ENCODE measurements at places on chromosomes 16 and 17.
A peak's percentile ranks its signal among the peaks of the same experiment; 100 is the strongest.

DNA sequence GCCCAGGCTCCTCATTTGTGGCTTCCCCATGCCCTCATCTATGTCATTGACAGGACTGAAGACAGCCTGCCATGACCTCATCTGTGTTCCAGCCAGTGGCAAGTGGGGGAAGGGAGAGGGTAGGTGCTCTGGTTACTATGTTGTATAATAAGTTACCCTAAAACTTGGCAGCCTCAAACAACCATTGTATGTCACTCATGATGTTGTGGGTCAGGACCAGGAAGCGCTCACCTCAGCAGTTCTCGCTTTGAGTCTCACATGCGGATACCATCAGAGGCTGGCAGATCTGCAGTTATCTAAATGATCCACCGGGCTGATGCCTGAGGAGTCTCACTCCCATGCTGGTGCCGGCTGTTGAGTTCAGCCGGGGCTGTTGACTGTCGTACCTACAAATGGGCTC lies 89.0 kb upstream of the TMEM97 start:
- DNase-seq = no peak

DNA sequence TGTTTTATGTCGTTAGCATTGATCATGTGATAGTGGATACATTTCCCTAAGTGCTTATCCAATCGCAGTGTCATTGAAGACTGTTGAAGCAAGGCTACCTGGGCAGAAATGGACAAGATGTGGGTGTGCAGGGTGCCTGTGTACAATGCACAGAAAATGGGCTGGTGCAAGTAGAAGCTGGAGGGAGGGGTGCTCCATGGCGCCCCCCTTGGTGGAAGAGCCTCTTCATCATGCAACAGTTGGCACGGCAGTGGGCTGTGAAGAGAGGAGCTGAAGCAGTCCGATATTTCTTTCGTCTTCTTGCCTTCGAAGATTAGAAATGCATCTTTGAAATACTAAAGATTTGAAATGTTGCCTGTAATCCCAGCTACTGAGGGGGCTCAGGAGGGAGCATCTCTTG lies 100.5 kb downstream of the PLCG2 start:
- no peak for DNase-seq

DNA sequence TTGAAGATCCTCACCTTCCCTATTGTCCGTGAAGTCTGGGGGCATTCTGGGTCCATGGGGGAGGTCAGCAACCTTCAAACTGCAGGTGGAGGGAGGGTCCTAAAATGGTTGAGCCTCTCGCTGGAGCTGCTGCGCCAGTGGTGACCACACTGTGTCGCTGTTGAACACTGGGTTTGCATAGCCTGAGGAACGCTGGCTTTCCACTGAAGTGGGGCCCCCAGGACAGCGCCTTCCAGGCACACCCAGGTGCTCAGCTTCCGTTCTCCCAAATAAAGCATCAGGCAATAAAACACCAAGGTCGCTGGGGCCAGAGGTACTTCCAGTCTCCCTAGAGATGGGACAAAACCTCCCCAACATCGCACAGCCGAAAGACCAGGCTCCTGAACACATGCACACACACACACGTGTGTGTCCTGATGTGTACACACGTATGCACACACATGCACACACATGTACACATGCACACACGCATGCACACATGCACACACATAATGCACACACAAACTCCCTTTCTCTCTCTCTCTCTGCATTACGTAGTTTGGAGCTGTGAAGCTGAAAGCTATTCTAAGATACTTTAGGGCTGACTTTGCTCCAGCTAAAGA lies 120.6 kb downstream of the IRF8 start:
- DNase-seq = no peak

DNA sequence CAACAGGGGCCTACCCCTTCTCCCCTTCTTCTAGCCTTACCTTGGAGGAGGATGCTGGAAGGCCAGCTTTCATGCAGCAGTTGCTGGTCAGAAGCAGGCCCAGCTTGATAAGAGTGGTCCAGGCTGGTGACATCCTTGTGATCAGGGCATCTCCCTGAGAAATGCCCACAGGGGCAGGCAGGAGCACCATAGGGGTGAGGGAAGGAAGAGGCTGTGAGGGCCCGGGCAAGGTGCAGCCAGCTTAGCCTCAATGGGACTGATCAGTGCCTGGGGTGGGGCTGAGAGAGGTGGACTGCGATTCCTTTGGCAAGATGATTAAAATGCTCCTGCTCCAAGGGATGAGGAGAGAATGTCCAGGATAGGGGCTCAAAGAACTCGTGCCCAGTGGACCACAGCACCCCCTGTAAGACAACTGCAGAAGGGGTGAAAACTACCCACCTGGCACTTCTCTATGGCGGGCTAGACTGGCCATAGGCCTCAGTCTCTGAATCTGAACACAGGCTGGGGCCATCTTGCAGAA lies 9.5 kb upstream of the GALK1 start:
- peak; percentile 37 for DNase-seq

GRCh38 chr17:27663936-27664605 lies 33.1 kb downstream of the LGALS9 start:
- no peak for DNase-seq

- no peak for DNase-seq
Measured at GRCh38 chr17:55742272-55743102, 8.4 kb upstream of the PCTP start.

DNA sequence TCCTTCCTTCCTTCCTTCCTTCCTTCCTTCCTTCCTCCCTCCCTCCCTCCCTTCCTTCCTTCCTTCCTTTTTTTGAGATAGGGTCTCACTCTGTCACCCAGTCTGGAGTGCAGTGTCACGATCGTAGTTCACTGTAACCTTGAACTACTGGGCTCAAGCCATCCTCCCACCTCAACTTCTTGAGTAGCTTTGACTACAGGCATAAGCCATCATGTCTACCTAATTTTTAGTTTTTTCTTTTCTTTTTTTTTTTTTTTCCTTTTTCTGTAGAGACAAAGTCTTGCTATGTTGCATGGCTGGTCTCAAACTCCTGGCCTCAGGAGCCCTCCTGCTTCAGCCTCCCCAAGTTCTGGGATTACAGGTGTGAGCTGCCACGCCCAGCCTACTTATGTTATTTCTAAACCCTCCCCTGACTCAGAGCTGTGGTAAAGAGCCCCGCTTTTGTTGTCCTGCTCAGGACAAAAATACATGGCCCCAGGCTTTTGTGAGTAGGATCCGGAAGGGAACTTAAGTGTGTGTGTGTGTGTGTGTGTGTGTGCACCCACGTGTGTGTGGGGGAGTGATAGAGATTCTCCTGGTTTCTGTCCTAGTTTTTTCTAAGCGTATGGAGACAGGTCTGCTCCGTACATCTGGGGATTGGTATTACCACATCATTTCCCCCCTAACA lies 67.1 kb downstream of the PRKCB start:
- DNase-seq = no peak

DNA sequence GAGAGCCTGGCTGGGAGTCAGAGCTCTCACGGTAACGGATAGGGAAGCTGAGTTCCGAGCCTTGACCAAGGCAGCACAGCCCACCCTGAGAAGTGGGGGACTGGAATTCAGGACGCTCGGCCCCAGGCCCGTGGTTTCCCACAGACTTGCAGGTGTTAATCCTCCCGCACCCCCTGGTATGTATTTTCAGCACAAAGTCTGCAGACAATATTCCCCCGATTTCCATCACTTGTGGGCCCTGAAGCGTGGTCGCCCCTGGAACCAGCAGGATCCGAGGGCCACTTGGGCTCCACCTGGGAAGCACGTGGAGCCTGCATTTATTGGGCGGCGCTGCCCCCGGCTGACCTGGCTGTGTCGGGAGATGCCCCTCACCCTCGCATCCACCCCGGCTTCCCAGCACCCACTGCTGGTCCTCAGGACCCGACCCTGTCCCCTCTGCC lies 60.2 kb downstream of the WSB1 start:
- DNase-seq = no peak

DNA sequence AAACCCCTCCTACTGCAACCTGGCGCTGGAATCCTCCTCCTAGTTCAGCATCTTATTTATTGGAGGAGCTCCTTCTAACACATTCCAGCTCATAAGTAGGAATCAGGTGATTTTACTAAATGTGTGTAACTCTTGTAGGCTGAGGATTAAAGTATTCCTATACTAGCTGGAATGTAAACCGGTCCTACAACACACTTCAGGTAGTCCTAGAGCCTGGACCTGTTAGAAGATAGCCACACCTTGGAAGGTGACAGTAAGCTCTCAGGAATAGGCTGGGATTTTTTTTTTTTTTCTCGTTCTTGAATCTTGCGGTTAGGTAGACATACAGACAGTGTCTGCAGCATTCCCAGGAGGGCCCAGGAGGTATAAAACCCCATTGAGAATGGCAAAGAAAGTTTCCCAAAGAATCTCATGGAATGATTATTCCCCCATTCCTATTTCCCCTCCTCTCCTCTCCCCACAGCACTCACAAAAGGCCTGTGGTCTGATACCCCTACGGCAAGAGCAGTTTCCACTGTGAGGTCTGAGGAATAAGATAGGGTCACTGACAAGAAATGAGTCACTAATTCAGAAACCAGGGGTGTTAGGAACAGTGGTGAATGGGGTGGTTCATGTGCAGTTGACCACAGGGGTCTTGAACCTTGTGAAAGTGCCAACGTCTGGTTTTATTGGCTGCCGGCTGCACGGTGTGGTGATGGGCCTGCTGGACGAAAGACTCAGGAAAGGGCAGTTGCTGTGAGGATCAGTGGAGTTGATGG lies 267.1 kb downstream of the UTP18 start:
- no peak for DNase-seq

- DNase-seq = no peak
Measured at GRCh38 chr16:63129411-63130125, 1093.3 kb upstream of the CDH8 start.

DNA sequence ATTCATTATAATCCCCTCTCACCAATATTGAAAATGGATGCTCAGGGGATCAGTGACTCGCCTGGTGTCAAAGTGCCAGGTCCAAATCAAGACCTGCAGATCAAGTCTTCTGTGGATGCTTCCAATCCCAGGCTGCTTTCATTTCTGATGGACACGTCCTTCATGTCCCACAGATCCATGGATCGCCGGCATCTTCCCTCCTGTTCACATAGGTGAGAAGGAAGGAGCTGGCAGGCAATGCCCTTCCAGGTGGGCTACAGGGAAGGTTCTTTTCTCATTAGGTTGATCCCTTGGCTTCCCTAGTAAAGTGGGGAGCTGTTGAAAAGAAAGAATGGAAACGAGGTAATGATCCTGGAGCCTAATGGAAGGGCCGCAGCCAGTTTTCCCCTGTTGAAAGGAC lies 159.7 kb upstream of the RPH3AL start:
- DNase-seq = no peak
